ENCODE measurements at places on chromosomes 3 and 15.

GRCh38 chr3:197219619-197220018, 78.8 kb downstream of the DLG1 start:
- no peak for DNase-seq

DNA sequence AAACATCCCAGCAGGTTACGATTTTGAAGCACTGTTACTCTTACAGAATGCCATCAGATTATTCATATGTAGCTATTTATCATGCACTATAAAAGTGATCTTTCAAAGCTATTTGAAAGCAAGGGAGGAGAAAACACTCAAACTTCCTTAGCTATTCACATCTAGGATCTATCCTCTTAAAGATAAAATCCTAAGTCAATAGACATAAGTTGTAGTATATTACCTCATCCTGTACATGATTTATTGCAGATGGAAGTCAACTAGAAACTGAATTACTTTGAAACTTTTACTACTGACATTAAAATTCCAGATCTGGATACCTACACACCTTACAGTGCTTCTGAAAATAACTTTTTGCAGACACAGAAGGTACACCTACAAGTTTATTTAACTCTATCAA, 197.2 kb downstream of the MEIS2 start:
- no peak for DNase-seq

GRCh38 chr3:194139814-194140391, 4.0 kb downstream of the HES1 start:
- DNase-seq = no peak

- DNase-seq = peak; percentile 74
Observed at GRCh38 chr15:52289629-52290081, 5.9 kb downstream of the MYO5C start.

DNA sequence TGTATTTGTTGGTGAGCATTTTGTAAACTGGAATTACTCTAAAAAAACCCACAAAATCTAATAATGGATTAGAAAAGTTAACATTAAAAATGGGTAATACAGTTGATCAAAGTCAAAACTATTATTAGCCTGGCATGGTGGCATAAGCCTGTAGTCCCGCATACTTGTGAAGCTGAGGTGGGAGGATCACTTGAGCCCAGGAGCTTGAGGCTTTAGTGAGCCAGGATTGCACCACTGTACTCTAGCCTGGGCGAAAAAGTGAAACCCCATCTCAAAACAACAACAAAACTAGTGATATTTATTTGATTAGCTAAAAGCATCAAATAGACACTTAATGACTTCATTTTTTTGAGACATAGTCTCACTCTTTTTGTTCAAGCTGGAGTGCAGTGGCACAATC, 3.6 kb downstream of the SNX1 start:
- peak; percentile 49 for DNase-seq

DNA sequence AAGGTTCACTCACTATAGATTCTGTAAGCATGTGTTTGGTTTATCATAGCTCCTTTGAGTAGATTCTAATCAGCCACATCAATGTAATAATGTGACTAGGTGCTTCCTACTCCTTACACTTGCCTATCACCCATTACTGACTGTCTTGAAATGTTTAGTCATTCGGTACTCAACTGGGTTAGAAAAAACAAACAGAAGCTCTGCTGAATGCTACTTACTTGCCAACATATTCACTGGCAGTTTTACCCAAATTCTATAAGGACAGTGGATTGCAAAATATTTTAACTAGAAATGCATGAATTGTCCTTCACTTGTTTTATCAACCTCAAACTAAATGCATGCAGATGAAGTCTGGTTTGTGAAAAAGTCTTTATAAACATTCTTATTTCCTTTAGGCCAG, 352.1 kb upstream of the ALCAM start:
- DNase-seq = no peak

DNA sequence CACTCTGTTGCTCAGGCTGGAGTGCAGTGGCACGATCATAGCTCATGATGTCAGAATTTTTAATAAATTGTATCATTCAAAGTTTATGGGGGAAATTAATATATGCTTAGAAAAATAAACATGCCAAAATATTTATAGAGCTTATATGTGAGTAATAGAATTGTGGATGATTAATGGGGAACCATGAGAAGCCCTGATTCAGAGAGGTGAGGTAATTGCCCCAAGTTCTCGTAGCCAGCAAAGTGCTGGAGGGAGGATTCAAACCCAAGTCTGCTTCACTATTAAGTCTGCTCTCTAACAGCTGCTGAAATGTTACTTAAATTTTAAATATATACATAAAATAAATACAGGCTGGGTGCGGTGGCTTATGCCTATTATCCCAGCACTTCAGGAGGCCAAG, 26.2 kb upstream of the IGF2BP2 start:
- DNase-seq = no peak
